ENCODE measurements at places on chromosomes 5 and 9.

DNA sequence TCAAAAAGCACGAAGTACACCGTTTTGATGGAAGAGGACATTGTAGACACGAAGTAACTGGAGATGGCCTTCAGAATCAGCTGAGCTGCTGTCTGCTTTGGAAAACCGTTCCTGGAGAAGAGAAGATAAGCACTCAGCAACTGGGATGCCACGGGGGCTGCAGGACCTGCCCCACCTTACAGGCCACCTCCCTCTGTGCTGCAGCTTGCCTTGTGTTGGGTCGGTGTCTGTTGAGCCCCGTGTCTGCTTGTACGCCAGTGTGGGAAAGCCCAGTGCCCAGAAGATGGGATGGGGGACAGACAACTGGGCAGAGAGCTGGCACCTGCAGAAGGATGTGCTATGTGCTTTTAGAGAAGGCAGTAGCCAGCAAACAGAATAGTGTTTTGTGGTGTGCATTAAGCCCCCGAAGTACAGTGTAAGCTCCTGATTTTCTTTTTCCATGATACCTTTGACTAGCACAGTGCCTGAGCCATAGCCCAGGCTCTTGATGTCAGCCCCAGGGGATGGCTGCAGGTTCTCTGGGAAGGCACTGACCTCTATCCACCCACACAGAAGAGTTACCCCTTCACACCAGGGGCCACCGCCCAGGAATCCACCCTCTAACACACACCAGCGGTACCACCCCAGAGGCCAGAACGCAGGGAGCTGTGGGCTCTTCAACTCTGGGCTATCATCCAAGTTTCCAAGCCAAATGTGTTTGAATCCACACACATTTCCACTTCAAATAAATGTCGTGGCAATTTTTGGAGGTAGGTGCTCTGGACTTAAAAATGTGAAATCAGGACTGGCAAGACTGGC is 63.8 kb downstream of the MACROH2A1 start:
- no peak for DNase-seq

DNA sequence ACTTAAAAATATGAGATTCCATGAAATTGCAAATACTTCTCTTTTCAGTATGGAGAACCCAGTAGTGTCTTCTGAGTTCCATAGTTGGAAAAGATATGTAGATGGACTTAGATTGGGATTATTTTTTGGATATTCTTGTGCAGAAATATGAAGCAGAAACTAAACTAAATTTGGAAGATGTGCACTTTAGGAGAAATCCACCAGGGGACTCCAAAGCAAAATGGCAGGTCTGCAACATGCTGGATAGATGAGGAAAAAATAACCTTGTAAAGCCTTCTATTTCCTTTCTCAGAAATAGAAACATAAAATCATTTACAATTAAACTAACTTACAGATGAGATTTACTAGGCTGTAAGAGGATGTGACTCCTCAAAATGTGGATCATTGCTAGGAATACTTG is 49.2 kb upstream of the MINAR2 start:
- DNase-seq: no peak

GRCh38 chr9:115063058-115063845 is 54.7 kb downstream of the TNC start:
- DNase-seq: no peak

- no peak for DNase-seq
Observed at GRCh38 chr5:96140084-96140483, 178.4 kb upstream of the ELL2 start.

DNA sequence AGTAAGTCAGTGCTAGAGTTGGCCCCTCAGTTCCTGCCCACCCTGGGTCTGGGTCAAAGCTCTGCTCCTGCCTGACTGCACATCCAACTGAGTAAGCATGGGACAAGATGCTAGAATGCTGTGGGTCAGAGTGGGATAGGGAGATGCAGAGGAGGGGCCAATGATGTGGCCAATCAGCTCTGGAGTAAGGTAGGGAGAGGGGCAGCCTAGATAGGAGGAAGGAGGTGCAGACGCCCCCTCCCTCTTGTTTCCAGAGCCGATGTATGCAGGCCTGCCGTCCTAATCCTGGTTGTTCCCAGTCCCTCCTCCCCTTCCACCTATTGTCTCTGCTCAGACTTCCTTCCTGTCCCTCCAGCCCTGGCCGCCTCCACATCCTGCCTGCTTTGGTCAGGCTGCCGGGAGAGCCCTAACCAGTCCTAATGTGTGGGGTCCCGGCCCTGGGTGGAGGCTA is 1.3 kb downstream of the ARAP3 start:
- no peak for DNase-seq

- no peak for DNase-seq
Observed at GRCh38 chr9:92807031-92807756, 42.6 kb upstream of the BICD2 start.

- no peak for DNase-seq
Observed at GRCh38 chr9:123872710-123873109, 57.2 kb downstream of the DENND1A start.

DNA sequence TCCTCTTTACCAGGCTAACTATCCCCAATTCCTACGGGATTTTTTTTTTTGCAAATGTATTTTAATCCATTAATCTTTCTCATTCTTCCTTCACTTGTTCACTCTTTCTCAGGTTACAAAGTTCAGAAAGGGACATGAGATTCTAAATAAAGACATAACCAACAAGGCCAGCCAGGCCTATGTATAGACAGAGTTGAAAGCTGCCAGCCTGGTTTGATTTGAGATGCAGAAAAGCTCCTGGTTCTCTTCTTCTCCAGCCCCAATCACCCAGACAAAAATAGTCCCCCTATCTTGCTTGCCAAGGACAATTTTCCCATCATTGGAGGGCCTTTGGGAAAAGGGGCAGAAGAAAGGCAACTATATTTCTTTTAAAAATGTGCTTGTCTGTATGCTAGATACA is 398.8 kb downstream of the NFIB start:
- DNase-seq: no peak
